ENCODE measurements at places on chromosomes 12 and 14.

- DNase-seq: no peak
Observed at GRCh38 chr14:73764406-73765280, 50.5 kb upstream of the PNMA1 start.

- no peak for DNase-seq
Observed at GRCh38 chr12:107783406-107784376, 9.2 kb downstream of the ASCL4 start.

DNA sequence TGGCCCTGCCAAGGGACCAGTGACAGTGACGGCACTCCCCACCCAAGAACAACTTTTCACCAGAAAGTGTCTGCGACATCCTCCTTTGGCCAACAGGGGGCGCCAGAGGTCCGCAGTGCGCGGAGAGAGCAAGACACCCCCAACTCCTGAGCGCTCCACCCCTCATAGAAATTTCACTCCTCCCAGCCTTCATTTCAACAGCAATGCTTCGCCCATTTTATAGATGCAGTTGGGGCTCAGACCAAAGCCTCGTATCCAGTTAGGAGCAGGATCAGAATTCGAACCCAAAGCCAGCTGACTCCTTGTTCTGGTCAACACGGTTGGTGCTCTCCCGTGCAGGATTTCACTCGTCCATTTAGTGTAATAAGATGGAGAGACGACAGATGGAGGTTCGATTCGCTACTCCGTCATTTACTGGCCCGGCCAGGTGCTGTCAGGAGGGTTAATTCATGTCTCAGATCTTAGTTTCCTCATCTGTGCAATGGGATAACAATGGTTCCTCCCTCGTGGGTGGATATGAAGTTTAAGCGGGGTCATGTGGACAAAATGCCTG is 2.4 kb upstream of the POP5 start:
- DNase-seq: peak; percentile 67

DNA sequence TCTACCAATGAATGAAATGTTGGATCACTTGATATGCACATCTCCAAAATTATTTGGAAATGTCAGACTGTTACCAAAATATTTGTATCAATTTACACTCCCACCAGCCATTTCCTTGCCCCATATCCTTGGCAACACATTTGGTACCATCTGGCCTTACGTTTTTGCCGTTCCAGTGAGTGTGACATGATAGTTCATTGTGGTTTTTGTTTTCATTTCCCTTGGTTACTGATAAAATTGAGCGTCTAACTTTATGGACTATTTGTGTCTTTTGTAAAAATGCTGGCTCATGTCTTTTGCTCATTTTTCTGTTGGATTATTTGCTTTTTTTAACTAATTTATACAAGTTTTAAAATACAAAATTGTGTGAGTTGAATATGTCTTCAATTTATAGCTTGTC is 11.0 kb downstream of the KLHDC1 start:
- no peak for DNase-seq

- DNase-seq: no peak
Observed at GRCh38 chr12:64538121-64538520, 72.2 kb upstream of the RASSF3 start.

DNA sequence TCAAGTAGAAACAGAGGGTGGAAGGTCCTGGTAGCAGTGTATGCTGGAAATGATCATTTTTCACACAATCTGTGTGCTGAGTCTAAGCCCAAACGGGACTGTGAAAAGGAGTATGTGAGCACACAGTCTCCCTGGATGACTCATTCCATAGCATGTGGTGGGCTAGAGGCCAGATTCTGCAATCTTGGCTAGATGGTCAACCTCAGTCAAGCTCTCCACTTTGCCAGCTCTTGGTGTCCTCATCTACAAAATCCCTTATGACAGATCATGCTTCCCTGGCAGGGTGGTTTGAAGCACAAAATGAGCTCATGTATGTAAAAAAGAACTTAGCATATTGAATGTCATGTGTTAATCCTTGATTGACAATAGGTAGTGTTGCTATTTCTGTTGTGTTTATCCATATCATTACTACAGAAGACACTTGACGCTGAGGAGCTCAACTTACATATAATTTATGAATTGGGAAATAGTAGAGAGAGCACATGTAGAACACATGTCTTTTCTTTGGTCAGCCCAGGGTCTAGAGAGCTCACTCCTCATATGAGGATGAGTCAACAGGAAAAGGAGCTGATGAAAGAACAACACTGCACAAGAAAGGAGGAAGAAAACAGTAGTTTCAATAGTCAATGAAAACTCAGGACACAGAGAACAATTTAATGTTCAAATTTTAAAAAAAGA is 517.5 kb downstream of the BCL11B start:
- DNase-seq: peak; percentile 25

DNA sequence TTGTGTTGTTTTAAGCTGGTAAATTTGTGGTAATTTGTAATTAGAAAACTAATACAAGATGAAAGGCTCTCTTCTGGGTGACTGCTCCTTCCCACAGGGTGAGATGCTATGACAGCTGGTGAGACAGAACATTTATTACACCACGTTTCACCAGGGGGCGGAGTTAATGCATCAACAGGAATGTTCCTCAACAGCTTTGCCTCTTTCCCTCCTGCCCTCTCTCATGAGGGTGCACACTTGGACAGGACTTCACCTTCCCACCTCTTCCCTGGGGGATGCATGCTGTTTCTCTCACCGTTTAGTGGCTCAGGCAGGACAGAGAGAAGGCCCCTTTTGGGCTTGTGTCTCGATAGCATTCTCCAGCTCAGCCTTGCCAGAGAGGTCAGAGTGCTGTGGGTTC is 13.4 kb upstream of the PPP1R1A start:
- no peak for DNase-seq

Measured in RWPE1 (cell line).